ENCODE measurements at places on chromosomes 2 and 18. TPM values are rescaled to one million over a fixed set of nuclear protein-coding genes. Genes with fewer than 3 reads are reported as not detected.

DNA sequence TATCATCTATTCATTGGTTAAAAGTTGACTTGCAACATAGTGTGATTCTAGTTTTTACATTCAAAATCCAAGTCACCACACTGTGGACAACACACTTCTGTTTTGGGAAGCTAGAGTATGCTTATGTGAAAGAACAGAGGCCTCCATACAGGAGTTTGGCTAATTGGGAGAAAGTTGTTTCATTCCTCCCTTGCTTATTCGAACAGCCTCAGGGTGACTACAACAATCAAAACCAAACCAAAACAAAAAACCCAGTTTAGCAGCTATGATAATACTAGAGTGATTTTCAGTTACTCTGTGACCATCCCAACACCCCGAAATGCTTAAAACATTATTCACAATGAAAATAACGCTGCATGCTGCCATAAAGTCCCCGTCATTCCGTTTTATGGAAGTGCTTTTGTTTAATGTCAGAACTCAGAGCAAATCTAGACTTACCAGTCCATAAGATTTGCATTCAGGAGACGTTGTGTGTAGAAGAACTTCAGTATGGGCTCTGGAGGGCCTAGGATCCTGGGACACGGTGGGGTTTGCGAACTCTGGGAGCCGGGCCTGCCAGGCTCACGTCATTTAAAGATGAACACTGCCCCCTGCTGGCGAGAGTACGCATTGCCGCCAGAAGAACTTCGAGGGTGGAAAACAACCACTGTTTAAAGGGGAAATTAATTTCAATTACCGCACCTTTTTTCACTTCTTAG, 111.4 kb downstream of the FTCDNL1 start:
- DNase-seq: no peak

- no peak for DNase-seq
Observed at GRCh38 chr2:157726946-157727345, 98.3 kb upstream of the ACVR1C start.

GRCh38 chr2:238954841-238955591, 107.1 kb downstream of the TWIST2 start:
- no peak for DNase-seq

Gene ITGAV
- total RNA-seq: 27.1 TPM

- DNase-seq: no peak
Observed at GRCh38 chr2:70942396-70943204, 6.9 kb downstream of the ATP6V1B1 start.

GRCh38 chr2:60213865-60214625, 339.4 kb downstream of the BCL11A start:
- DNase-seq: no peak

- DNase-seq: no peak
Observed at GRCh38 chr2:15170070-15170775, 390.9 kb downstream of the NBAS start.

Gene LMAN2L
- total RNA-seq: 7.4 TPM

DNA sequence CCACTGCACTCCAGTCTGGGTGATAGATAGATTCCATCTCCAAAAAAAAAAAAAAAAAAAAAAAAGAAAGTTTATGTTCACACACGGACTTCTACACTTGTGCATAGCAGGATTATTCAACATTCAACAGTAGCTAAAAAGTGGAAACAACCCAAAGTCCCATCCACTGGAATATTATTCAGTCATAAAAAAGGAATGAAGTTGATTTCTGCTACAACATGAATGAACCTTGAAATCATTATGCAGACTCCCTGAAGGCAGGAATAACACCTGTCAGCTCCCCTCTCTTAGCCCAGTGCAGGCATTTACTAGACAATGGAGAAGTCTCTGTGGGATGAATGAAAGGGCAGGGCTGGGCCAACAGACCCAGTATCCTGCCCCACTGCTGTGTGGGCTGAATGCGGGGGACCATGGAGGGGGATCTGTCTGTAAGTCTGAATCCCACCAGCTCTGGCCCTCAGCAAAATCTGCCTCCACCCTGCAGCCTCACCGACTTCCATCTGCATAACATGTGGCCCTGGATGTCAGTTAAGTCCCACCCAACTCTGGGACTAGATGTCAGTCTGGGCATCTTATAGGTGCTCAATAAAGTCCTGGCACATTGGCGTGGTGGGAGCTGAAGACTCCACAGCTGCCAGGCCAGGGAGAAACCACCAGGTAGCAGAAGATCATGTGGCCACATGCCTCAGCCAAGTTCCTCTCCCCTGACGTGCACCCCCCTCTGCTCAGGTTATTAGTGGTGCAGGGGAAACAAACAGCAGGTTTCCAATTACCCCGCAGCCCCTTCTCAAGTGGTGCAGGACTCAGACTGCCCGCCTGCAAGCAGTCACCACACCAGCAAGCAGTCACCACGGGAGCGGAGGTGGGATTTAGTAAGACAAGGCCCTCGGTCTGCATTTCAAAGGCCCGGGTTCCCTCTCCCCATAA, 8.9 kb downstream of the ZFP36L2 start:
- DNase-seq: no peak

Gene PKDCC
- total RNA-seq: 8.7 TPM

Gene TRIM43B
- total RNA-seq: not detected

- DNase-seq: no peak
Observed at GRCh38 chr18:48787203-48788151, 163.3 kb downstream of the SMAD7 start.

GRCh38 chr2:214193943-214194342, 216.9 kb upstream of the VWC2L start:
- no peak for DNase-seq

DNA sequence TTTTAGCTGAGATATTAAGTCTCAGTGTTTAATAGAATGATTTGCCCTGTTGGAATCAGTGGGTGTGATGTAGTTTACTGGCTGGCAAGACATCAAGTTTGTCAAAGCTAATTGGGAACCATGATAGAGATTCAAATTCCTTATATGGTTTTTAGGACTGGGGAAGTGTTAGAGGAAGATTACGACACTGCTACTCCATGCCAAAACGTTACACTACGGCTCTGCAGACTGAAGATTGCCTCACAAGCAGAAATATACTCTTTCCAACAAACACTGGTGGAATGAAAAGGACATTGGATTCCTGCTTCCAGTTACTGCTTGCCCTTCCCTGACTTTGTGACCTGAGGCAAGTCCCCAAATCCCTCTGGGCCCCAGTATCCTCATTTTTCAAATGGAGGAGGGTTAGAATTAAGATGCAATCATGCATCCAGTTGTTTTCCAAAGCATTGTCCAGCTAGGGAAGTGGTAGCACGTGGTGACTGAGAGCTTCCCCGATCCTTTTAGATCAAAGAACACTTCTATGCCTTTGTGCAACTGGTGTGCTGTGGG, 147.6 kb downstream of the CDC42EP3 start:
- no peak for DNase-seq

DNA sequence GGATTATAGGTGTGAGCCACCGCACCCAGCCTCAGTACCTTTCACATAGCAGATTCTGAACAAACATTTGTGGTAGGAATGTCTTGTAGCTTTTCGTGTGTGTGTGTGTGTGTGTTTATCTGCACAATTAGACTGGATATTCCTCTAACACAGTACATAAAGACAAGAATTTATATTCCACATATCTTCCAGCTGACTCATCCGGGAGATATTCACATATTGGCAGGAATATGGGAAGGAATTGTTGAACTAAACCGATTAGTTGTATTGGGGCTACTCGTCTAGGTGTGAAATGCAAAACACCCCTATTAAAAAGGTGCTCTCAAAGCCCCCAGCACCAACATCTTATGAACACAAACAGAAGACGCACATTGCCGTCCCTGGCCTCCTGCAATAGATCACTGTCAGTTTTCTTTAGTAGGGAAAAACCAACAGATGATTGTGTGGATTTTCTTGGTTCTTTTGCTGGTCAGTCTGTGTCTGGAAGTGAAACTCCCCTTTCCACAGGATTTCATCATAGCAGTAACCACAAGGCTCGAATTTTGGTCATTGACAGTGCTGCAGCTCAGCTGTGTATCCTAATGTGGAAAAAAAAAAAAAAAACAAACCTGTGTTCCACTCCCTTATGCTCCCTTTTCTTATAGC, 208.5 kb upstream of the ACVR2A start:
- DNase-seq: no peak

DNA sequence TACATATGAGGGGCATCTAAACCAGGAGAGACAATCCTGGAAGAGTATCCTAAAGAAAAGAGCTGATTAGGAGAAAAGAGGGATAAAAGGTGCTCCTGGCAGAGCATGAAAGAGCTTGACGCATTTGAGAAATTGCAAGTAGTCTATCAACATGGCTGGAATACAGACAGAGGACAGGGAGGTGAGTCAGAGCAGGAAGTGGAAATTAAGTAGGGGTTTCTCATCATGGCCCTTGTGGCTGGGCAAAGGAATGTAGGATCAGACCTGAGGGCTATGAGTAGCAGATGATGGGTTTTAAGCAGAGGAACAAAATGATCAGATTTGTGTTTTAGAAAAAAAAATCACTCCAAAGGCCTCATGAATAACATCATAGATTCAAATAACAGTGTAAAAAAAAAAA, 49.2 kb upstream of the UGP2 start:
- no peak for DNase-seq

DNA sequence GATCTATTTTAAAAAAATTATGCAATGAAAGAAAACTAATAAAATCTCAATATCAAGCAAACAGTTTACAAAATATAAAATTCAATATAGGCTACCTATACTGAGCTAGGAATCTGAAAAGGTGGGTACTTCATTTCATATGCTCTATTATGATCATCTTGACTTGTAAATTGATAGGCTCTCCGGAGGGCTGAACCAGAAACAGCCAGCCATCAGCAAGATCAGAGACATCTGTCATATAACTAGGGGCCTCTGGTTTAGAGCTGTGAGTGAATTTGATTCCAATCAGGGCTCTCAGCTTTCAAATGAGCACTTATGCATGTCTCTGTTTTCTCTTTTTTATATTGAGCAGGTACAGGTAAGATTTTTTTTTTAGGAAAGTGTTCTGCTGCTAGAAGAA, 114.2 kb downstream of the SPHKAP start:
- no peak for DNase-seq

- no peak for DNase-seq
Observed at GRCh38 chr2:61021228-61021660, 3.2 kb upstream of the PUS10 start.

Gene GPBAR1
- total RNA-seq: 1.3 TPM

DNA sequence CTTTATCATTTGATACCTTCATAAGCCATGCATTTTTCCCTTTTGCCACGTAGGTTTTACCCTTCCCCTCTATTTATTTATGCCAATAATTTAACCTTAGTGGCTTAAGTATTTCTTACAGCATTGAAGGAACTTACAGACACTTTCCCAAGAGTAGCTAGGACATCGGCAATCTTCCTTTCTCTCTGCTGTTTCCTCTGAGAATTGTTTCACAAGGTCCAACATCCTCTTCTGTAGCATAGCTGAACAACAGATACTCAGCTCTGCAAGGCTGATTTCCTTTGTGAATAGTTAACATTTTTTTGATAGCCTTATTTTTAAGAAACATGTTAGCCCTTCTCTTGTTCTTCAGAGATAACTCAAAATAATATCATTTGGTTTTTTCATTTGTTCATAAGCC, 1.1 kb upstream of the GCA start:
- DNase-seq: no peak

DNA sequence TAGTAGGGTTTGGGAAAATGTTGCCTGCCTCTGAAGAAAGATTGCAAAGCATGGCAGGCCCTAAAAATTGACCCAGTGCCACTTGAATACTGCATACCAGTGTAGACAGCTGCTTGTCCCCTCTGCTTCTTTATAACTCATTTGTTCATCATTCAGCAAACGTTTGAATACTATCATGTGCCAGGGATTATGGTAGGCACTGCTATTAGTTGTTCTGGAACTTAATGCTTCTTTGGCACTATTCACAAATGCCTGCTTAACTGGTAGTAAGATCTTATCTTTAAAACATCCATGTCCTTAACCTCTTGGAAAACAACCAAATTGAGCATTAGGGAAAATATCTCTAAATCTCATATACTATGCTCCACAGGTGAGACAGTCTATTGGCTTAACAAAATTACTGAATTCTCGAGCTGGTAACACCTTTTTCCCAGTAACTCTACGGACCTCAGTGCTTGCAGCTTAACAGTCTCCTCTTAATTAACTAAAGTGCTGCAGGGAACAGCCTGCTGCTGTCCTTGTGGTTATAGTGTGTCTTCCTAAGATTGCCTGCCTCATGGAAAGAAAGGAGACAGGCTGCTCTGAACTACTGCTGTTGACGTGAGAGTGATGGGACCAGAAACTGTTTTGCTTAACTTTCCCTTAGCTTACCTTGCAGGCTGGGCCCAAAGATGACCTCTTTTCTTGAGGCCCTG, 93.2 kb downstream of the MIB1 start:
- no peak for DNase-seq

DNA sequence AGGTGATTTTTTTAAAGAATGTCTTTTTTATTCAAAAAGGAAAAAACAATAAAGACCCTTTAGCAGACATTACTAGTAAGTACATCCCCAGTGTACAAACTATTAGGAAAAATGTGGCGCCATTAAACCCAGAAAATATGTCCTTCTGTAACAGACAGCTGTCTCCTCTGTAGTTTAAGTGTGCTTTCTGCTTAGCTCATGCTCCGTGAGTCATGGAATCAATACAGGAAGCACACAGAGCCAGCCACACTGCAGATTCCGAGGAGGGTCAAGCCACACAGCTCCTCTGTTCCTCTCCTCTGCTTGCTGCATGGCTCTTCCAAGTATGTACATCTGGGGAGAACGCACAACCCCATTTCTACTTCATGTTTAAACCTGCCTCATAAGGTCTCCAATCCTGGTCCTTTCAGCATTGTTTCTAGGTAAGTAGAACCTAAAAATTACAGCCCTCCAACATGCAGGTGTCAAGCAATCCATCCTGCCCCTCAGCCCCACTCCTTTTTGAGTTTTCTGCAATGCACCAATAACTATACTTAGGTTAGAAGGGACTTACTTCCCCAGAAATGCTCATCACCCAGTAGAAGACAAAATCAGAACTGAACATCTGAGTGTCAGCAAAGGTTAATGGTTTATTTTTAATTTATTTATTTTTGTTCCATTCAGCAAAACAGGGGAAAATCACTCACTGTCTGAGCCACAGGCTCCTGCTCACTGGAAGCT, 37.5 kb downstream of the ACVR1 start:
- no peak for DNase-seq

DNA sequence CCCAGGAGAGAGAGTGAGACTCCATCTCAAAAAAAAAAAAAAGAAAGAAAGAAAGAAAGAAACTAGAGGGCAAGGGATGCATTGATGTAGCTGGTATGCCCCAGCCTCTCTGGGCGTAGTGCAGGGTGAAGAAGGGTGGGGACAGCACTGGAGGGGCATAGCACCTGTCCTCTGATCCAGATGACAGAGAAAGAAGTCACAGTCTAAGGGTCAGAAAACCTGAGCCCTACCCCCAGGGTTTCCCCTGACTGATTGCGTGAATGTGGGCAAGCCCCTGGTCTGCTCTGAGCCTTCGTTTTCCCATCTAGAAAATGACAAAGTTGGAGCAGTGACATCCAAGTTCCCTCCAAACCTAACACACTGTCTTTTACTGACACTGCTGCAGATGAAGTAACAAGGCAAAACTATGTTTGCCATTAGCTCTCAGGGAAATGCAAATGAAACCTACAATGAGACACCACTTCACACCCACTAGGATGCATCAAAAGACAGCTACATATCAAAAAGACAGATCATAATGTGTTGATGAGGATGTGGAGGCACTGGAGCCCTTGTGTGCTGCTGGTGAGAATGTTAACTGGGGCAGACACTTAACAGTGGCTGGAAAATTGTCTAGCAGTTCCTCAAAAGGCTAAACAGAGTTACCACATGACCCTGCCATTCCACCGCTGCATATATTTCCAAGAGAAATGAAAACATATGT, 19.5 kb upstream of the YWHAQ start:
- DNase-seq: no peak

GRCh38 chr2:182826064-182826463, 40.4 kb downstream of the FRZB start:
- no peak for DNase-seq

All from esophagus squamous epithelium (tissue), 5 donors.